ENCODE measurements at places on chromosomes 5 and 9. TPM values are rescaled to one million over a fixed set of nuclear protein-coding genes. Genes with fewer than 3 reads are reported as not detected.

DNA sequence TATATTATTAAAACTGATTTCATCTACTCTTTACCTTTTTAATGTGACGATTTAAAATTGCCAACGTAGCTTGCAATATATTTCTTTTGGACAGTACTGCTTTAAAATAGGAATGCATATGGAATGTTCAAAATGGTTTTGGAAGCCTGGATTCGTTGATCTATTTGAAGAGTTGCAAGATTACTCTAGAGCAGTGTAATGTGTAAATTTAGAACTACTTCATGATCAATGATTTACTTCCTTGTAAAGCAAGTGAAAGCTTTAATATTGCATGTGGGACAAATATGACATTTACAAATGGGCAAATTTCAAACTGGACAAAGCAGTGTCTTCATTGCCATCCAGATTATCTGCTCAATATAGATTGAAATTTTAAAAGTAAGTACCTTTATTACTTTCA, 38.3 kb downstream of the PARP8 start:
- DNase-seq, result no peak

DNA sequence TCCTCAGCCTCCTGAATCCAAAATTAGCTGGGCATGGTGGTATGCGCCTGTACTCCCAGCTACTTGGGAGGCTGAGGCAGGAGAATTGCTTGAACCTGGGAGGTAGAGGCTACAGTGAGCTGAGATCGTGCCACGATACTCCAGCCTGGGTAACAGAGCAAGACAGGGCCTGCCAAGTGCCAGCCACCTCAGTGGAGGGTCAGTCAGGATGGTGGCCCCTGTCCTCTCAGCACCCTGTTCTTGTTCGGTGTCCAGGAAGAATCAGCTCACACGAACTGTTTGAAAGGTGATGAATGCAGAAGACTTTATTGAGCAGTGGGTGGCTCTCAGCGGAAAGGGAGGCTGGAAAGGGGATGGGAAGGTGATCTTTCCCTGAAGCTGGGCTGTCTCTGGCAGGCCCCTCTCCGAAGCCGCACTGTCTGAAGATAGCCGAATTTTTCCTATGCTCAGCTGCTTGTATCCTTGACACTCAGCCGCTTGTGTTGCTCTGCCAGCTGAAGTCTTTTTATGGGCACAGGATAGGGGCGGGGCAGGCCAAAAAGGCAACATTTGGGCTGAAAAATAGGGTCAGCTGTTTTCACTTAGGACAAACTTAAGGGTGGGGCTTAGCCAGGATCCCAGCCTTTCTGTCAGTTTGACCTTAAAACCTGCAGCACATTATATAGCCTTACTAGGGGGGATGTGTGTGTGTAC, 50.9 kb downstream of the UBE2R2 start:
- peak; percentile 71 for DNase-seq

DNA sequence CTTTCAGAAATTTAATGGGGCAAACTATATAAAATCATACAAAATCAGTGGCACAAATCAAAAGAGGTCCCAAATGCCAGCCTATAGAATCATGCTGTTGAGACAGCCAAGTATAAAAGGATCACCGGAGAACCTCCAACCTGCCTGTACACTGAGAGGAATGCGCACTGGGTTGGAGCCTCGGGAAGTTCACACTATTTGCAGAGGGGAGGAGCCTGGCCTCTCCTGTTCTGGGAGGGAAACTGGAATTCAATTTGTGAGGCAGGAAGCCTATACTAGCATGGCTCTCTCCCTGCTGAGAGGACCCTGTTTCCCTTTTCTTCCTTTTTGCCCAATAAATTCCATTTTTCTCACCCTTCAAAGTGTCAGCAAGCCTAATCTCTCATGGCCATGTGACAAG, 406.0 kb downstream of the HINT1 start:
- DNase-seq, result no peak

- DNase-seq, result no peak
These were observed 86.9 kb downstream of the PTPN3 start for GRCh38 chr9:109411069-109411761.

The GCNT4 gene
- 2.8 TPM for total RNA-seq

The PCDH12 gene
- total RNA-seq, result 0.13 TPM

All from GM23248 (cell line).